ENCODE measurements at places on chromosomes 1 and 21. TPM values are rescaled to one million over a fixed set of nuclear protein-coding genes. Genes with fewer than 3 reads are reported as not detected.

NEXN gene
- total RNA-seq, result 0.49 TPM

KCNA3 gene
- total RNA-seq, result 20.2 TPM

AXDND1 gene
- 0.74 TPM for total RNA-seq

OR6N1 gene
- total RNA-seq, result not detected

KCNE1 gene
- 1.2 TPM for total RNA-seq

LCE1A gene
- not detected for total RNA-seq
